Stimulated activated CD4-positive, alpha-beta T cell treated with anti-CD3 and anti-CD28 coated beads, Interleukin-4, amount 100 ng/mL, for 1 hour (primary cell): ENCODE measurements at places on chromosomes 2 and 18.

GRCh38 chr2:109098251-109098920 is 30.6 kb upstream of the SH3RF3 start:
- DNase-seq = no peak

DNA sequence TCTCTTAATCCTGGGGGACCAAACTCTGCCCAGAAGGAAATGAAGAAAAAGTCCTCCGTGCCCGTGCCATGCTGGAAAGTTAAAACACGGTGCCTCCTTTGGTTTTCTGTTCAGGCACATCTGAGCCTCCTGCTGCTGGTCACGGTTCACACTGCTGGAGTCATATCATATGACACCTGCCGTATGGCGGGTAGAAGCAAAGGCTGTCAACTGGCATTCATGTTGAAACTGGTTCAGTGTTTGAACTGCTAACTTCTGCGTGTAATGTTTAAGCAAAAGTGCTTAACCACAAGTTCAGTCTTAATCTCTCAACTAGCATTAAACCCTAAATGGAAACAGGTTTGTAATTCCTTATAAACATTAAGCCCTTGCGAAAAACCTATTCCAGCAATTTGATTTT is 3.1 kb downstream of the STK39 start:
- DNase-seq = peak; percentile 31

DNA sequence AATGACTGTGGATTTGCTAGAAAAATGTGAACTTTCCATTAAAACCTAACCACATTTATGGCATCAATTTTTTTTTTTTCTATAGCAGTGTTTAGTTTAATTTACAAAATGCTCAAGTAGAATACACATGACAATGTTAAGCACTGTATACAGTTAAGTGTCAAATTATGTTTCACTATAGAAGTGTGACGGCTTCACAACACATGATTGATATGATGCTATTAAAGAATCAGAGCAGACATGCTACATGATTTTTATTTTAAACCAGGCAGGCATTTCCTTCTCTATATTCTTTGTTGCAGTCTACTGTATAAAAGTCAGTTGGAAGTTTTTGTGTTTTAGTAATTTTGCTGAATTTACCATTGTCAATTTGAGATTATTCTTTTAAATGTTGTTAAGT is 43.6 kb downstream of the PROKR1 start:
- DNase-seq = no peak

- DNase-seq = no peak
These were observed 104.3 kb downstream of the CSRNP3 start for GRCh38 chr2:165573534-165574461.

DNA sequence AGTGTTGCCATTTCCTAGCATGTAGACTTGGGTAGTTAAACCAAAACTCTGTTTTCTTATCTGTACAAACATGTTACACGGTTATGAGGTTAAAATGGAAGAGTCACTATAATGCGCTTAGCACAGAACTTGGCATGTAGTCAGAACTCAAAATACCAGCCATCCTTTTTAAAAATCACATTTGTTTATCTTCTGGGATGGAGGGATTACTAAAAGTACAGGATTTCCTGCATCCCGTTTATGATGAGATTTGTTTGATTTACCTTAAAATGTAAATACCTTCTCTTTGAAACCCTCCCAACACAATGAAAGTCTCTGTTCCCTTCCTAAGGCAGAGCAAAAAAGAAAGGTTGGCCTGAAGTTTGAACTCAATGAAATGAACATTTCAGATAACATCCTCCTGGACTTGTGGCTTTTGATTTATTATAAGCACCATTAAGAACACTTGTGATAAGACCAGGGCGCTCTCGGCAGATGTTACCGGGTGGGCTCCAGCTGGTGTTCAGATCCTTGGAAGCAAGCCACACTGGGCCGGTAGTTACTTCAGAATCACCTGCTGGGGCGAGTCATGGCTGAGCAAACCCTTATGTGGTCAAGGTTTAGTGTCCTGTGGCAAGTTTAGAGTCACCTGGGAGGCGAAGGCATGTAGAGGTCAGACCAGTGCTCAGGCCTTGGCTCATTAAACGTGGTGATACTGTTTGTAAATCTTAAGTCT is 105.7 kb downstream of the MGAT5 start:
- no peak for DNase-seq

DNA sequence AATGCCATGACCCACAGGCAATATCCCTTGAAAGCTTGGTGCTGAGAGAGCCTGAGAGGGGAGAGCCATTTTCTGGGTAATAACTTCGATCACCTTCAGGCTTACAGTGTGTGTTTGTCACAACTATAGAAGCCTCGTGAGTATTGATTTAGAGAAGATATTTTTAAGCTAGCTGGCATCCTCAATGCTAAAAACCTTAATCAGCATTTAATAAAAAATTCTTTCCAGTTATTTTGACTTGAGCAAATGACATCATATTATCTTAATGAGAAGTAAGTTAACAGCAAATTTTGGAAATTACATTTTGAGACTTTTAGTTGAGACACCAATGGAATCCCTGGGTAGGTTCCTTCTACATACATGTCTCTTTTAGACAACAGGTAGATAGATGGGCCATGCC is 283.7 kb downstream of the NYAP2 start:
- no peak for DNase-seq

GRCh38 chr2:65922030-65922429 is 489.6 kb upstream of the SPRED2 start:
- no peak for DNase-seq

- no peak for DNase-seq
These were observed 10.4 kb upstream of the MSGN1 start for GRCh38 chr2:17805717-17806363.

DNA sequence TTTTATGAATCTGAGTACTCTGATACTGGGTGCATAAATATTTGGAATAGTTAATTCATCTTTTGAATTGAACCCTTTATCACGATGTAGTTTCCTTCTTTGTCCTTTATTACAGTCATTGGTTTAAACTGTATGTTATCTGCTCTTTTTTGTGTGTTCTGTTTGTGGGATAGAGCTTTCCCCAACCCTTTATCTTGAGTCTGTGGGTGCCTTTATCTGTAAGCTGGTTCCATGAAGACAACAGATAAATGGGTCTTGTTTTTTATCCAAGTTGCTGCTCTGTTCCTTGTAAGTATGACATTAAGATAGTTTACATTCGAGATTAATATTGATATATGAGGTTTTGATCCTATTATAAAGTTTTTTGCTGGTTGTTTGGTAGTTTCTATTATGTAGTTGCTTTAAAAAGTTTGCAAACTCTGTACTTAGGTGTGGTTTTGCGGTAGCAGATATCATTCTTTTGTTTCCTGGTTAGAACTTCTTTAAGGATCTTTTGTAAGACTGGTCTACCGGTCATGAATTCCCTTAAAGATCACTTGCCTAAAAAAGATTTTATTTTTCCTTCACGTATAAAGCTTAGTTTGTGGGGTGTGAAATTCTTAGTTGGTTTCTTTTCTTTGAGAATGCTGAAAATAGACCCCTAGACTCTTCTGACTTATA is 1451.3 kb upstream of the SLC39A10 start:
- no peak for DNase-seq

- no peak for DNase-seq
These were observed 323.4 kb upstream of the EPHA4 start for GRCh38 chr2:221895366-221896121.

GRCh38 chr18:55489034-55489986 is 98.7 kb downstream of the TCF4 start:
- no peak for DNase-seq

GRCh38 chr18:3120356-3120755 is 99.4 kb downstream of the MYOM1 start:
- no peak for DNase-seq

DNA sequence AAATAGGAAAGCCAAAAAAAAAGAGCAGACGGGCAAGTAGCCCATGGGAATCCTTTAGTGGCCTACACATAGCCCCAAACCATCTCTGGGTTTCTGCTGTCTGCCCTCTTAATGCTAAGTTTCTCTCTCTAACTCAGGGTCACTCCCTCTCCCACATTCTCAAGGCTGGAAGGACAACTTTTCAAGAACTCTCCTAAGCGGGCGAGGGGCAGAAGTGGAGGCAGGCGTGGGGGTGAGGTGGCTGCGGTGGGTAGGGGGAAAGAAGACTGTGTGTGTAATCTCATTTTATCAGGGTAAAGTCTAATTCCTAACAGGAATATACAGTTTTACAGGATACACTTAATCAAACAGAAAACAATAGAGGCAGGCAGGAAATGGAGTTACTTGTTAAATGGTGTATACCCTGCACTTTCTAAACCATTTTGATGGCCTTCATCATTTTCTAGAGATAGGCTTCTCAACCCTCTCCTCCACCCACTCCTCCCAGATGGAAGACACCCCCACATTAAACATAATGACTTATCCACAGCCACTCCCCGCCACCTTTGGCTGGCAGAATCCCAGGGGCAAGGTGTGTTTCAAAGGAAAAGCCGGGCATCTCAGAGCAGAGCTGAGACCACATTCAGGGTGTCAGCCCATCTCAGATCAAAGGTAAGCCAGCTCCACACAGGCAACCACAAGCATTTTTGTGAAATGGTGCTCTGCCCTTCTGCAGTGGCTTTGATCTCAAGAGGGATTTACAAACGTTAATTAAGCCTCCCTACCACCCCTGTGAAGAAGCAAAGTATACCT is 6.8 kb downstream of the SMAD7 start:
- DNase-seq = no peak

GRCh38 chr2:98532756-98533155 is 75.6 kb downstream of the COA5 start:
- no peak for DNase-seq

DNA sequence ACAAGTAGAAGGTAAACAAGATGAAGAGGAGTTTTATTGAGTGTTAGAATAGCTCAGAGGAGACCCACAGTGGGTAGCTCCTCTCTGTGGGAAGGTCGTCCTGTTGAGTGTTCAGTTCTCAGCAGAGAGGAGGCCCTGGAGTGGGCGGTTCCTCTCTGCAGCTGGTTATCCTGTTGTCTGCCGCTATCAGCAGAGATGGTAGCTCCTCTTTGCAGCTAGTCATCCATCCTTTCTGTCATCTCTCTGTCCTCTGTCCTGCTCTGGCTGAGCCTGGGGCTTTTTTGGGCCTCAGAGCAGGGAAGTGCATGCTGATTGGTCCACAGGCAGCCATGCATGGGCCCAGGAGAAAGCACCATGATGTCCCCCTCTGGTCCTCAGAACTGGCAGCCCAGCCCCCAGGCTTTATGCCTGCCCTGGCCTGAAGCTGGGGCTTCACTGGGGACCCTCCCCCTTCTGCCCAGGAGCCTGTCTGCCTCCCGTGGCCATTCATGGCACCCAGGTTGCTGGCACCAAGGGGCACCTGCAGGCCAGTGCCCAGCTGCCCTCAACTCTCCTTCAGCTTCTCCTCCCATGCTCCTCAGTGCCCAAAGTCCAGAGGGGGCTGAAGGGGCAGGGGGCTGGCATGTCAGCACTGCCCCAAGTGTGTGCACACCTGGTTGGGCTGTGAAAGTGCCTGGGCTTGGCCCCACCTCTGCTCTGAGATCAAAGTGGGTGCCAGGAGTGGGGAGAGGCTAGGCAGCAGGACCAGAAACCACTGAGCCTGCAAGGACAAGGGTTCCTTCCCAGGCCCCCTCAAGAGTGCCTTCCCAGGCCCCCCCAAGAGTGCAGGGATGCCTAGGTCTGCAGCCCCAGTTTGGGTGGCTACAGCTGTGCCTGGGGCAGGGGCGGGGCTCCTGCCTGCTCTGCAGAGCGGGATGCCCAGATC is 98.7 kb downstream of the TWIST2 start:
- DNase-seq = no peak

DNA sequence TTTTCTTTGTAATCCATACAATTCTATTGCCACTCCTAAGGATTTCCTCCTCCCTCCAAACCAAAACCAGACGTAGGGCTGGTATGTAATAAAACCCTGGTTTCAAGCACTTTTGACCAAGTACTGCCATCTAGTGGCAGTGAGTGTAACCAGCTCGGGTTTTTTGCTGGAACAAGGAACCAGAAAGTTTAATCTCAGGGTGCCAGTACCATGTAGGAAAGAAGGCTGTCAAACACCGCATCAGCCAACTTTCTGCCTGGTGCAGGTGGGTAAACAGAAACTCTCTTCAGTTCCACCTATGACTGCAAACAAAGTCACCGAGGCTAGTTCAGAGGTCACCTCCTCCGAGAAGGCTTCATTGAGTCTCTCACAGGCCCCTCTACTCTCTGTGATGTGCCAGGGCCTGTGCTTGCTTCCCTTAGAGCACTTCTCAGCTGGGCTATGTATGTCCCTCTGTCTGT is 10.2 kb upstream of the THNSL2 start:
- DNase-seq = peak; percentile 38

GRCh38 chr2:213320604-213321003 is 36.3 kb downstream of the SPAG16 start:
- no peak for DNase-seq

GRCh38 chr2:213644926-213645325 is 360.7 kb downstream of the SPAG16 start:
- no peak for DNase-seq

GRCh38 chr2:240411261-240412160 is 24.0 kb upstream of the GPC1 start:
- no peak for DNase-seq

DNA sequence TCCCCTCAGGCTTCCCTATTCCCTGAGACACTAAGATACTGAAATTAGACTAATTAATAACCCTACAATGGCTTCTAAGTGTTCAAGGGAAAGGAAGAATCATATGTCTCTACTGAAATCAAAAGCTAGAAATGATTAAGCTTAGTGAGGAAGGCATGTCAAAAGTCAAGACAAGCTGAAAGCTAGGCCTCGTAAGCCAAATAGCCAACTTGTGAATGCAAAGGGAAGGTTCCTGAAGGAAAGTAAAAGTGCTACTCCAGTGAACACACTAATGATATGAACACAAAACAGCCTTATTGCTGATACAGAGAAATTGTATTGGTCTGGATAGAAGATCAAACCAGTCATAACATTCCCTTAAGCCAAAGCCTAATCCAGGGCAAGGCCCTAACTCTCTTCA is 10.0 kb downstream of the ZC3H8 start:
- no peak for DNase-seq

- DNase-seq = no peak
These were observed 223.6 kb upstream of the EPAS1 start for GRCh38 chr2:46073540-46074046.
